ENCODE measurements at places on chromosomes 5 and 9.

DNA sequence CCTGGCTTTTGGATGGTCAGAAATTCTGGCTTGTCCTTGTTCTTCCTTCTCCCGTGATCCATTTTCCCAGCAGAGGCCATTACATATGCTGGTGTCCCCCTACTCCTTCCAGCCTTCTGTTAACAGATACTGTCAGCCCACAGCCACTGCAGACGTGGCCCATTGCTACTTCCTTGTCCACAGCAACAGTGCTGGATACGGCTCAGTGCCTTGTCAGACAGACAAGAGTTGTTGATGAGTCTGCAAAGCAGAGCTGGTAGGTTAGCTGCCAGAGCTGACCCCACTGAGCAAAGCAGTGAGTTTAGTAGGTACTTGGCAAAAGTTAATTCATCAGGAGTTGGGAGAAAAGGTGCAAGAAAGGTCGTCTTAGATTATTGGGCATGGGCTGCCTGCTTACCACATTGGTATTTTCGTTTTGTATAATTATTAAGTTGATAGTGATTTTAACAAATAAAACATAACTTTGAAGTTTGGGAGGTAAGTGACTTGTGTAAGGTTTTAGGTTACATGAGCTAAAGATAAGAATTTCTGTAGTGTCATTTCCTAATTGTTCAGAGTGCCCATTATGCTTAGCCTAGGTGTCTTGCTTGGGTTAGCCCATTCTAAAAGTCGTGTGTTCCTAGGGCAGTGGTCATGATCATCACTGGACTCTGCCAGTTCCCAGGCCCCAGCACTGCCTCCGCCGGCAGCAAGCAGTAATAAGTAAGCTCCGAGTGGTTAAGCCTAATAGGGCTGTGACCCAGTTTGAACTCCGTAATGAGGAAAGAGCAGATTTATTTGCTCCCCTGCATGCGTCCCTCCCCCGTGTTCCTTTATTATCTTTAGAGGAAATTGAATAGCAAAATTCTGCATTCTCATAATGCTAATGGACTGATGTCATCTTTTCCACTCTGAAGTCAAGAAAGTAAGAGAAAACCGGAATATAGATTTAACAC is 292.0 kb downstream of the FANCC start:
- DNase-seq, result peak; percentile 60

- no peak for DNase-seq
Observed at GRCh38 chr9:104987743-104988142, 59.8 kb upstream of the ABCA1 start.

- no peak for DNase-seq
Observed at GRCh38 chr5:115774684-115775083, 41.8 kb downstream of the CDO1 start.

DNA sequence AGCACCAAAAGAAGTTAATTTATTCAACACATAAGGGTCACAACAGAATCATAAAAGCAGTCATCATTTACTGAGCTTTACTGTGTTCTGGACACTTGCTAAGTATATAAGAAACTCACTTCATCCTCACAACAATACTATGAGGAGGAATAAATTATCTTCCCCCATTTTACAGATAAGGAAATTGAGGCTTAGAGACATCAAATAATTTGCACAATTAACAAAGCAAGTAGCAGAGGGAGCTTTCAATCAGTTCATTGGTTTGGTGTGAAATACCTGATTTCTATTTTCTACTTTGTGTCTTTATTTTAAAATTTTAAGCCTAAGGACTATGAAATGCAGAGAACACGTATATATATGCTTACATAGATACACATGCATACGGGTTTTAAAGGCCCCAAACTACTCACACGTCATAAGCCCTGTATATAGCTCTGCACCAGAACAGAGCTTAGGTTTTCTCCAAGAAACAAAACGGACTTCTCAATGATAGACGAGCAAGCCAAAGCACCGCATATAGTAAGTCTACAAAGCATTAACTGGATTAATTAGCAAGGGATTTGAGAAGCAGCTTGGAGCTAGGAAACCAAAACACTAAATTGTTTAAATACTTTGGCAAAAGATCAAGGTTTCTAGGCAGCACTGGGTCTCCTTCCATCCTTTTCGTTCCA is 95.6 kb downstream of the DENND1A start:
- no peak for DNase-seq

- DNase-seq, result no peak
Observed at GRCh38 chr5:151123897-151124751, 33.5 kb downstream of the ANXA6 start.

DNA sequence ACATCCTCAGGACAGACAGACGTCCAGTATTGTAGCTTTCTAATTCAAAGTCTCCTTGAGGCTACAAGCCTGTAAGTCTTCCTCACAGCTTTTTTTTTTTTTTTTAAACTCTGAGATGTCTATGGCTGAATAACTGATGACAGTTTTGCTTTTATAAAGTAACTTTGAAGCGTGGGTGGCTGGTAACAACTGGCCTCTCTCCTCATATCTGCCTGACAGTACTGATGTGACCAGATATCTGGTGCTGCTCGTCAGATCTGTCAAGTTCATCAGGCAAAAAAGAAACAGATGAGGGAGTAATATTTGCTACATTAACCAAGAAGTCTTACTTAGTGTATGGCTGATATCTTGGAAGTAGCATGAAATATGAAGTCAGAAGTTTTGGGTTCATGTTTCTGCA is 72.6 kb downstream of the GDNF start:
- DNase-seq, result no peak

GRCh38 chr5:174971210-174971609 is 246.8 kb downstream of the MSX2 start:
- no peak for DNase-seq

DNA sequence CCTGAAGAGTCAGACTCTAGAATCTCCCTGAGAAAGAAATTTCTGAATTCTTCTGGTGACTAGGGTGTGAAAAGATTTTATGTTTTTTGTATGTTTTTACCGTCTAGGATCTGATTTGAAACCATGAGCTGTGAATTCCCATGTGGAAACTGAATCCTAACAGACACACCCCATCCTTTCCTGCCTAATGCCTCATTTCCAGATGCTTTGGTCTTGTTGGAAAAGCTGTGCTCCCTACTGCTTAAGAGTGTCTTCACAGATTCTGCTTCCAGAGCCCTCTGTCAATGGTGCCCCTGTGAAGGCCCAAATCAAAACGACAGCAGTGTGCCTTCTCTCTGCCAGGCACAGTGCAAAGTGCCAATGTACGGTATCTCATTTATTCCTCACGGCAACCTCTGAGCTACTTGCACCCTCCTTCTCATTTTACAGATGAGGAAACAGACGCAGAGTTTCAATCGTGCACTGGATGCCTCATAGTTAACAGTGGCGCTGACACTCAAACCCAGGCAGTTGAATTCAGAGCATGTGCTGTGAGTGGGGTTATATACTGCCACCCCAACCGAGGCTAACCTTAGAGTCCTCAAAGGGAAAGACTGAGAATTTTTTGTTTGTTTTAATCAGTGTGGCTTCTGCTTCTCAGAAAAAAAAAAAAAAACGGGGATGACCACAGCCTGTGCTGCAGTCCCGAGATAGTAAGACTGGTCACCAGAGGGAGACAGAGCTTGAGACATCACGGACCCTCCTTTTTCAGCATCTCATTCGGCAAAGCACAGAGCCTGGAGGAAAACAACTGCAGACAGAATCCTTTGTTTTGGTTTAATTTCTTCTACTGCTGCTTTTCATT is 188.4 kb downstream of the SNCAIP start:
- no peak for DNase-seq

DNA sequence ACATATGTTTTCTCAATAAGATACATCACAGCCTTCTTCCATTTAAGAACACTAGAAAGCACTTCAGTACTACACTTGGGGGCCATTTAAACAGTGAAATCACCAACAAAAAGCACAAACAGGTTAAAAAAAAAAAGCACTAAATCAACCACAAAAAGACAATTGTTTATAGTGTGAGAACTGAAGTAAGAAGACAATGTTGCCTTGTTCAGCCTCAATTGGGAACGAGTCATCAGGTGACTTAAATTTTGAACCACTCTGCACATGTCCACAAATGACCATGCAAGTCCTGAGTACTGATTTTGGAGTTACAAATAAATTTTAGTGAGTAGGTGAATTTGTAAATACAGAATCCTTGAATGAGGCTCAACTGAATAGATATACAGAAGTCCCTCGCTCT is 37.2 kb upstream of the HNRNPA0 start:
- no peak for DNase-seq

- DNase-seq, result no peak
Observed at GRCh38 chr9:136201609-136202453, 3.1 kb downstream of the LHX3 start.

- no peak for DNase-seq
Observed at GRCh38 chr5:145056800-145057199, 778.3 kb downstream of the PRELID2 start.

- DNase-seq, result no peak
Observed at GRCh38 chr5:169027501-169028061, 273.4 kb downstream of the SLIT3 start.

- no peak for DNase-seq
Observed at GRCh38 chr9:127555840-127556820, 55.9 kb upstream of the STXBP1 start.

DNA sequence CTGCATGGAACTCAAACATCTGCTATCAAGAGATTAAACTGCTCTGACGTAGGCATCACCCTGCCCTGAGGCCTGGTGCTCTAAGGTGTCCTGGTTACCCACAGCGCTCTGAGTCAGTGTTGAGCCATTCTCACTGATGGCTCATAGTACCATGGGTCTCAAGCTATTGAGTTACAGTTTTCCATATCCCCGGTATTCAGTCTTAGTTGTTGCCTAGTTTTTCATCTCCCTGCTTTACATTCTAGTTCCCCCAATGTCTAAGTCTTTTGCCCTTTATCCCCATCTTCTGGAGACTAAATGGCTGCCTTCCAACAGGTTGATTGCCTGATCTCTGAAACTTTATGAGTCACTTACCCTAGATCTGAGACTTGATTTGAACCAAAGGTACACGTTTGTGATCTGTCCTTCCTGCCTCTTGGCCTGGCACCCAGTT is 161.2 kb upstream of the PTGER4 start:
- DNase-seq, result no peak

- DNase-seq, result no peak
Observed at GRCh38 chr9:69386651-69387050, 61.6 kb downstream of the ENTREP1 start.

DNA sequence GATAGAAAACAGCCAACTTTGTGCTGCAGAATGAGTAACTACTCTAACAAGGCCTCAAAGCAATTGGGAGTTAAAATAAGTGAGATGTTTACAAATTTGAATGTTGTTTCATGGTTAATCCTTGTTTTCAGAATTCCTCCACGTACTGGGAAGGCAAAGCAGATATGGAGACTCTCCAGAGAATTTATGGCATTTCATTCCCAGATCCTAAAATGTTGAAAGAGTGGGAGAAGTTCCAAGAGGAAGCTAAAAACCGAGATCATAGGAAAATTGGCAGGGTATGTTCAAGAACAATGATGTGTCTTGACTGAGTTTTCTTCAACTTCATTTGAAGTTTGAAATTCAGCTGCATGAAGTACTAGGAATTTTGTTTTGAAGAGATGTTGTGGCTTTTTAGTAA is 16.4 kb downstream of the TARS1 start:
- no peak for DNase-seq

- DNase-seq, result no peak
Observed at GRCh38 chr9:83154821-83155220, 91.9 kb upstream of the RASEF start.

- DNase-seq, result no peak
Observed at GRCh38 chr5:95069021-95069420, 215.9 kb downstream of the MCTP1 start.

- DNase-seq, result no peak
Observed at GRCh38 chr9:89801341-89801740, 196.5 kb downstream of the GADD45G start.

DNA sequence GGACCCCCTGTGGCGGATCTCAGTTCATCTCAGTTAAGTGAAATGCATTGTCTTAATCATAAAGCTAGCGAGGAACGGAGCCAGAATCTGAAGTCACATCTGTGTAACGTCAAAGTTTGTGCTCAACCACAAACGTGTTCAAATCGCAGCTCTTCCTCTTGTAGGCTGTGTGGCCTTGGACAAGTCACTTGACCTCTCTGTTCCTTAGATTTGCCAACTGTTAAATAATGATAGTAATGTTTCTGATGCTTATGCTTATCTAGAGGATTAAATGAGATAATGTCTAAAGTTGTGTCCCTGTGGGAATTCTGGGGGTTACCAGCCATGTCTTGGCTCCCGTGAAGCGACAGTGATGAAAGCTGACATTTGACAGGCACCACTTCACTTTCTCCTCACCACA is 69.2 kb upstream of the NEURL1B start:
- no peak for DNase-seq

GRCh38 chr5:65482296-65482735 is 596 bp upstream of the ADAMTS6 start:
- peak; percentile 33 for DNase-seq

DNA sequence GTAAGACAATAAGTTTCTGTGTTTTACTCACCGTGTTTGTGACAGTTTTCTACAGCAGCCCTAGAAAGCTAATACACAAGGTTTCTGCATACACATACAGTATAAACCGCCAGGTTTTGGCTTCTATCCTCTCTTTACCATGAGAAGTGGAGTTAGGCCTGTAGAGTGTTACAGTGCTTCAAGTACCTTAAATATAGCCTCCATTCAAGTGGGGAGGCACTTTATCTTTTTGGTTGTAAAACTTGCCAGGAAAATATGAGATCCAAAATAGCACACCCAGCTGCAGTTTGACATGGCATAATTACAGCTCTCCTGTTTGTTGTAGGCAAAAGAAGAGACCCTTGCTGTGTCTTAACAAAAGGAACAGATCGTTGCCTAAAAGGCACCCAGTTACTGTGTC is 90.3 kb upstream of the PTPN3 start:
- DNase-seq, result no peak

DNA sequence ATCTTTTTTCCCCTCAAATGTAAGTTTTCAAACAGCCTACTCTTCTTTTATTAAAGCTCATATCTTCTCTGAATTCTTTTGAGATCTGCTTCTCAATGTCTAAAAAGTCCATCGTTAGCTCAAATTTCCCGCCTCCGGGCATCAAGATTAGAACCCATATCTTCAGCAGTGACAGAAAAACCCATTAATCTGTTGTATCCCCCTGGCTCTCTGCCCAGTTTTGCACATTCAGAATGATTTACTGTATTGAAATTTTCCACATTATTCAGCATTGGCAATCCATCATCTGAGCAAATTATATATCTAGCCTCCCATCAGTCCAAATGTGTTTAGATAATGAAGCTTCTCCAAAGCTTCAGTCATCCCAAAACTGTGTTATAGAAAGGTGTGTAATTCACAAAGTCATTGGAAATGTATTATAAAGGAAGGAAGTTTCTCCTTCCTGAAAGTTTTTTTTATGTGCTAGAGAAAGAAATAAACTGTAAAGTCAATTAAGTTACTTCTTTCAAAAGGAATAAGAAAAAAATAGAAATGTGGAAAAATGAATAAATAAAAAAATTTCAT is 849.9 kb downstream of the MAT2B start:
- no peak for DNase-seq

Measured in NCI-H510A treated with DMSO at 0.1 percent for 48 hours (cell line).